ENCODE measurements at places on chromosomes 13 and 19.

GRCh38 chr13:111228262-111229144, 91.9 kb upstream of the TEX29 start:
- DNase-seq: no peak

GRCh38 chr13:30354493-30355383, 47.4 kb upstream of the KATNAL1 start:
- no peak for DNase-seq

DNA sequence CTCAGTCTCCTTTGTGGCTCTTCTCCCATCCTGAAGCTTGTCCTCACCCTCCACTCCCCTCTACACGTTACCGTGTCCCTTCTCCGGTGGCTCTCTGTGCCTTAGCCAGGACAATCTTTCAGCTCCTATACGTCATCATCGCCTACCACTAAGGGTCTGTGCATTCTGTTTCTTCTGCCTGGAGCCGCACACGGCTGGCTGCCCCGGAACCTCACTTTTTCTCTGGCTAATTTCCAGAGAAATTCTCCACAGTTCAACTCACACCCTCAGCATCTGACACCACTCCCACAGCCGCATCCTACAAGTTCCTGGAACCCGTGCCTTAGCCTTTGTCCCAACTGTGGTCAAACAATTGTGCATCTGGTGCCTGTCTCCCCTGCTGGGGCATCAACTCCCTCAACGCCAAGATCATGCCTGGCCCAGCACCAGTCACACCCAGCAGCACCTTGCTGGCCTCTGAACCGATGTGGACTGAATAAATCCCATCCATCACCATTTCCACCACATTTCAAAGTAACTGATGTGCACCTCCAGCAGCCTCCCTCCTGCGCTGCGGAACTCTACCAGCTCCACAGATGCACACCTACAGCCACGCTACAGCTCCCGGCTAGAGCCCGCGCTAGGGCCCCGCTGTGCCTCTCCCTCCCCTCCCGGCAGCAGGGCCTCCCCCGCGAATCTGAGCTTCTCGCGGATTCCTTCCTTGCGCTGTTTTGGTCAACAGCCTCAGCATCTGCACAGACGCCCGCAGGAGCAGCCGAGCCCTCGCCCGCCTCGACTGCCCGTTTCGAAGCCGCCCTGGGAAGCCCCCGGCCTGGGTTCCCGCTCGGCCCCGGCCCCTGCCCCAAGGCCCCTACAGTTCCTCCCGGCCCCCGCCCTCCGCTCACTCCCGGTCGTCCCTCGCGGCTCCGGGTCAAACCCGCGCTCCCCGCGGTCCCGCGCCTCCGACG, 689 bp downstream of the DCUN1D2 start:
- no peak for DNase-seq

- DNase-seq: no peak
These were observed 39.2 kb downstream of the FLT1 start for GRCh38 chr13:28455580-28456194.

DNA sequence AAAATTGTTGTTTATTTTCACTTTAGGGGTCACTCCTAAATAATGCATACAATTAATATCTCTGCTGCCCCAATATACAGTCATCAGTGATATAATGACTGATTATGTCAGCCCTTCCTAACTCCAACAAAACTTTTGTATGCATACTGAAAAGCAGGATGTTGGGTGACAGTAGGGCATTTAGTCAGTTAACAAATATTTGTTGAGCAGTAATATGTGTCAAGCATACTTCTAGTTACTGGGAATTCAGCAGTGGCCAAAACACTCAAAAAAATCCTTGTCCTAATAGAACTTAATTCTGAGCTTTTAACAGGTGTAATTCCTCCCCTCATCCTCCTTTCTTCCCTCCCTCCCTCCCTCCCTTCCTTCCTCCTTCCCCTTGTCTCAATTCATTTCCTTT, 560.7 kb upstream of the KLHL1 start:
- DNase-seq: no peak

DNA sequence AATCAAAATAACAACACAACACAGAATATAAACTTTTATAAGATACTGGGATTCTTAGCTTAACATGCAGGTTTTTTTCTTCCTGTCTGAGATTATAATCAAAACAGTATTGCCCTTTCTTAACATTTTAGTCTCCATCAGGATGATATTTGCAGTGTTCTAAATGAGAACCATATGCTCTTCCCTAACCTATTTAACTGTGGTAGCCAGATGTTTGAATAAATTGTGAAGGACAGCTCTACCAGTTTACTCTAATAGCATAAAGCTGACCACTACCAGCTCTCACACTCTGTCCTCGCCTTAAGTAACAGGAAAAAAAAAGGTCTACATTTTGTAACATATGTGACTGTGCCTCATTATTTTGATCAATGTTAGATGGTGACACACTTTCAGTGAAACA, 618.7 kb upstream of the SGCG start:
- DNase-seq: no peak

- no peak for DNase-seq
These were observed 788 bp upstream of the DLEU7 start for GRCh38 chr13:50844084-50844875.

DNA sequence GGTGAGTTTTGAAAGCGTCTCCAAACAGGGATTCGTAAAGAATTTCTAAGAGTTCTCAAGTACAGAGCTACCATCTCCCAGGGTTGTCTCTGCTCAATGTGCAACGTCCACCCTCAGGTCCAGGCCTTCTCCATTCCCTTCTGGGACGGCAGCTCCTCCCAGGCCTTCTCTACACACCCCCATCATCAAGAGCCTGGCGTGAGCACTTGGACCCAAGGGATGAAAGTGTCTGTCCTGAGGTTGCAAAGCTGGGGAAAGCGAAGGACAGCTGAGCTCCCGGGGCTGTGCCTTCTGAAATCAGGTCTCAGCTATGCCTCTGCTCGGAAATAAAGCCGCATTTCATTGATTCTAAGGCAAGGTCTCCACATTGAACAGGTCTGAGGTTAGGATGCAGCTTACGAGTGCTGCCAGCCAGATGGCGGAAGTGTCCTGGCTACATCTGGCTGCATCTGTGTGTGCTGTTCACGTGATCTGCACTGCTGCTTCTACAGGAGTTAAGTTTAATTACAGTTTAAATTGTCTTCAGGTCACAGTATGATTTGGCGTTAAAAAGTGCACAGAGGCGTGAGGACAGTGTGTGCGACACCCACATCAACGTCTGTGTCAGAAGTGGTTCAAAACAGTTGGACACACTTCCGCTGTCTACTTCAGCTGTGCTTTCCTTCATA, 27.0 kb upstream of the MIER2 start:
- no peak for DNase-seq

GRCh38 chr19:14830702-14831101, 4.3 kb downstream of the OR7A5 start:
- DNase-seq: no peak

DNA sequence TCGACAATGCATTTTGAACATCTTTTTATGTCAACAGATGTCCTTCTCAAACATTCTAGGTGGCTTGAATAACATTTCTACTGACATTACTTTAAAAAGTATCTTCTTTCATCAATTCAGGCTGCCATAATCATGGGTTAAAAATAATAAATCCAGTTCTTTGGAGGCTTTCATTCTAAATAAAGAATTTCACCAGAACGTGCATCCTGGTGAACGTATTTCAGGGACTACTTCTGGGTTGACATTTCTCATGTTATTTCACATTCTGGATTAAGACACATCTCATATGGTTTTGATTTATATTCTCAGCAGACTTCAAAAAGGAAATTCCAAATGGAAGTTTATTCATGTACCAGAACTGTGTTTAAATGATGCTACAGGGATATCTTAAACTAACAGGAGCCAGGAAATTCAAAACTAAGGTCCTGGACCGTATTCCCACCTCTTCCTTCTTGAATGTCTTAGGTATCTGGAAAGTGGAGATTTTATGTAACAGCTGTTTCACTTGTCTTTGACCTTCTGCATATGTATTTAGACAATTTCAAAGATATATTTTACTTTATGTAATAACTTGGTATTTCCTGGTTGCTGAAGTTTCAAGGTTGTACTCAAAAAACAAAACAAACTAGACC, 107.2 kb downstream of the STARD13 start:
- no peak for DNase-seq

GRCh38 chr13:113084094-113084942, 21.3 kb upstream of the F7 start:
- no peak for DNase-seq

DNA sequence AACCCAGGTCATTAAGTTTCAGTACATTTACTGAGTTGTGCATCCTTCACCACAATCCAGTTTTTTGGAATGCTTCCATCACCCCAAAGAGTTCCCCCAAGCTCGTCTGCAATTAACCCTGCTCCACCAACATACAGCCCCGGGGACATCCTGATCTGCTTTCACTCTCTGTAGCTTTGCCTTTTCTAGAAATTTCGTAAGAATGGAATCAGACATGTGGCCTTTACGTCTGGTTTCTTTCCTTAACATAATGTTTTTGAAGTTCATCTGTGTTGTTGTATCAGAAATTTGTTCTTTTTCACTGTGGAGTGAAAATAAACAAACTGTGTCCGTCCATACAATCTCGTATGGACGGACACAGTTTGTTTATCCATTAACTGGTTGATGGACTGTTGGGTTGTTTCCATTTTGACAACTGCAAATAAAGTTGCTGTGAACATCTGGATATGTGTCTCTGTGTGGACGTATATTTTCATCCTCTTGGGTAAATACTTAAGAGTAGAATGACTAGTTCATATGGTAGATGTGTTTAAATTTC, 2.9 kb downstream of the KLHL26 start:
- DNase-seq: no peak

GRCh38 chr19:15776991-15777970, 10.2 kb upstream of the OR10H5 start:
- no peak for DNase-seq

DNA sequence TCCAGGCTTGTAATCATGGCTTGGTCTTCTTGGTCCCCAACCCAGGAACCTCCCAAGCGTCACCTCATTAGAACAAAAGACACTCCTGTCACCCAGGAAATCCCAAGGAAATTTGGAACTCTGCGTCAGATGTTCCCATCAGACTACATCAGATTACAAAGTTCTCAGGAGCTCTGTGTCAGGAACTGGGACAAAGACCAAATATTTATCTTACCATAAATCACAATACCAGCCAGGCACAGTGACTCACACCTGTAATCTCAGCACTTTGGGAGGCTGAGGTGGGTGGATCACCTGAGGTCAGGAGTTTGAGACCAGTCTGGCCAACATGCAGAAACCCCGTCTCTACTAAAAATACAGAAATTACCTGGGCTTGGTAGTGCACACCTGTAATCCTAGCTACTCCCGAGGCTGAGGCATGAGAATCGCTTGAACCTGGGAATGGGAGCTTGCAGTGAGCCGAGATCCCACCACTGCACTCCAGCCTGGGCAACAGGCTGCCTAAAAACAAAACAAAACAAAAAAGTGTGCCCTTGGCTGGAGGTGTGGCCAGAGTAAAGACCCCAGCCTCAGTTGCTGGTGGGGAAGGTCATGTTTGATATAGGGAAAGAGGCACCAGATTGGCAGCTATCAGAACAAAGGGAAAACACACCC, 16.7 kb upstream of the CCDC124 start:
- no peak for DNase-seq

- DNase-seq: no peak
These were observed 289.2 kb upstream of the PCDH9 start for GRCh38 chr13:67519356-67519755.

DNA sequence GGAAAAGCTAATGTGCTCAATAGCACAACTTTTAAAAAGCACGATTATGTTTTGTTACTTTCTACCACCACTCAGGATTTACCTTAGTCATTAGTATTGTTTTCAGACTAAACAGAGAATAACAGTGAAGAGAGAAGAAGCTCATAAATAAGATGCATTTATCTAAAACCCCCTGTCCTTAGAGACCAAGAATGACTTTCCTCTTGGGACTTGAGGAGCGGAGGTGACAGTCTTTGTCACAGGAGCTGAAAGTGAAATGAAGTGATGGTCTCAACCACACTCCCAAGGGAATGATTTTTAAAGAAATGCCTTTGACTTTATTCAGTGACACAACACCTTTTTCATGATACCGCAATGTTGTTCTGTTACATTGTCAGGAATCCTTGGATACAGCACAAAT, 190.6 kb upstream of the NBEA start:
- no peak for DNase-seq
